D341Med (cell line): ENCODE measurements at places on chromosomes 11 and 22.

DNA sequence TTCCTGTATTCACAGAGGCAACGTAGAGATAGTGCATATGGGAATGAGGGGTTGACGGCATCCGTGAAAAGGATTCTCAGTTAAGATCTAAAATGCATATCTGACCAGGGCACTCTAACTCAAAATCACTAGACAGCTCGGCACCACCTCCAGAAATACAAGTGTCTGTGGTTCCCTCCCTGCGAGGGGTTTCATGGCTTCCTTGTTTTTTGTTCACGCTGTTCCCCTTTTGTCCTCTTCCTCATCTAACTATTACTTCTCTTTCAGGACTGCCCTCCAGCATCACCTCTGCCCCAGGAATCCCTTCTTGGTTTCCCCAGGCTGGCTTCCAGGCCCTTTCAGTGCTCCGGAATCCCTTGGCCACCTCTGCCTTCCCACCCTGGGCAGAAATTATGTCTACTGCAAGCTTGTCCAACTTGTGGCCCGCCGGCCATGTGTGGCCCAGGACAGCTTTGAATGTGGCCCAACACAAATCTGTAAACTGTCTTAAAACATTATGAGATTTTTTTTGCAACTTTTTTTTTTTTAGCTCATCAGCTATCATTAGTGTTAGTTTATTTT is 159.9 kb downstream of the FBXO7 start:
- DNase-seq, result no peak

DNA sequence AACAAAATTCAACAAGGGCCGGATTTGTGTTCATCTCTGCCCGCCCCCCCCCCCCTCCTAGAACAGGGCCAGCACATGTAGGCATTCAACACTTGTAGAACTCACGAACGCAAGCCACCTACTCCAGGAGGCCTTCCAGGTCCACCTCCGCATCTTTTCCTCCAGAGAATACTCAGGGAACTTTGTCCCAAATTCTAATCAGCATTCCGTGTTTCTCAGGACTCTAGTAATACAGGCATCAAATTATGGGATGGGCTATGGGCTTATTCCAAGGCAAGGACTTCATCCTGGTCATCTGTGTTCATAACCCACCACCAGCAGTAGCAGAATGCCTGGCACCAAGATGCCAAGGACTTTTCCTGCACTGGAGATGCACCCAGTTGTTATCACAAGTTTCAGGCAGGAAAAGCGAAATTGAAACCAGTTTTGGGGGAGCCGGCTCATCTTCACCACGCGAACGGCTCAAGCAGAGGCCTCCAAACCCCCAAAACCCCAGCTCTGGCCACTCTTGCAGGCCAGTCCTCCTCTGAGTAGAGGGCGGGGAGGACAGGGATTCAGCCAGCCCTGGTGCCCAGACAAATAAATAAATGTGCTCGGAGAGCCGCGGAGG is 462 bp downstream of the UBE2L6 start:
- no peak for DNase-seq

DNA sequence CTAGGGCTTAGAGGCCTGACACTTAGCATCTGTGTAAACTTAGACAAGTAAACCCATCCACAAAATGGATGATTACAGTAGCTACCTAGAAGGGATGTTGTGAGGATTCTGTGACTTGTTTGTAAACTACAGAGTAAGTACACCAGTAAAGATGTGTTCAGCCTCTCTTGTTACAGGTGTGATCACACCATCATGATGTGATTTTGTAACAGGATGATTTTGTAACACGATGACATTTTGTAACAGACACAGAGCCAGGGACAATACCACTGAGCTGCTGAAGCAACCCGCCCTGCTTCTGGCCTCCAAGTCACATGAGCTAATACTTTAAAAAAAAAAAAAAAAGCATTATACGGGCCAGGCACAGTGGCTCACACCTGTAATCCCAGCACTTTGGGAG is 17.0 kb downstream of the FADD start:
- DNase-seq, result no peak

DNA sequence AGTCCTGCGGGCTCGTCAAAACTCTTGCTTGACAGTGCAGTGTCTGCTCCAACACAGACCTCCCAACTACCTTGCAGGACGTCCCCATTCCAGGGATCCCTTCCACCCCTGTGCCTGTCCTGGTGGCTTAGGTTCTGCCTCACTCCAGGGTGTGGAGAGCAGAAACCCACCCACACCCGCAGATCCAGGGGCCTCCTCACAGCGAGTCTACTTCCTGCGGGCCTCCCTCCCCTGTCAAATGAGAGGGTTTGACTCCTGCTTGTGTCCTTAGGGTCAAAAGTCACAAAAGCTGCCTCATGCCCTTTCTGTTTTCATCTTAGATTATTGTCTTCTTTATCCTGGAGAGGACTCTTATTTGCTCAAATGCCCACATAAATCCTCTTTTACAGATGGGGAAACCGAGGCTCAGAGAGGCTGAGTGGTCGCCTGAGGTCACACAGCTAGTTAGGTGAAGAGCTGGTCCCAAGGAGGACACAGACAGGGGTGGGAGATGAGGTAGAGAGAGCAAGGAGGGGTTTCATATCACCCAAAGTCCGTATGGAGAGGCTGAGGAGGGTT is 81.1 kb upstream of the KCNQ1OT1 start:
- peak; percentile 4 for DNase-seq

- no peak for DNase-seq
Measured at GRCh38 chr11:47000033-47000432, 63.5 kb downstream of the CSTPP1 start.
